ENCODE measurements at places on chromosomes 4 and X.
A peak's percentile ranks its signal among the peaks of the same experiment; 100 is the strongest.

DNA sequence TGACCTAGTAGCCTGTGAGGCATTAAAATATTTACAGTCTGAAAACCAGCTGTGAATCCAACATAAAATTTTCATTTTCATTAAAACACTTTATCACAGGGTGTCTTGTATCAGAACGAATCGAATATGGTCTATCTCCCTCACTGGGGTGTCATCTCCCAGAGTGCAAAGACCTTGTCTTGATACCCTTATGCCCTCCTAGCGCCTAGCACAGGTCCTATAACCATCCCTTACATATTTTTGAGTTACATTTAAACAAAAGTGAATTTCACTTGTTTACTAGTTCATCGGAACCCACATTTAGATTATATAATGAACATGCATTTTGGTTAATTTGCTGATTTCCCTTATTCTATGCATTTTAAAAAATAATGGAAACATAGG lies 14.0 kb downstream of the DIPK2B start:
- no peak for DNase-seq

GRCh38 chr4:124066595-124066994 lies 645.9 kb downstream of the ANKRD50 start:
- no peak for DNase-seq

DNA sequence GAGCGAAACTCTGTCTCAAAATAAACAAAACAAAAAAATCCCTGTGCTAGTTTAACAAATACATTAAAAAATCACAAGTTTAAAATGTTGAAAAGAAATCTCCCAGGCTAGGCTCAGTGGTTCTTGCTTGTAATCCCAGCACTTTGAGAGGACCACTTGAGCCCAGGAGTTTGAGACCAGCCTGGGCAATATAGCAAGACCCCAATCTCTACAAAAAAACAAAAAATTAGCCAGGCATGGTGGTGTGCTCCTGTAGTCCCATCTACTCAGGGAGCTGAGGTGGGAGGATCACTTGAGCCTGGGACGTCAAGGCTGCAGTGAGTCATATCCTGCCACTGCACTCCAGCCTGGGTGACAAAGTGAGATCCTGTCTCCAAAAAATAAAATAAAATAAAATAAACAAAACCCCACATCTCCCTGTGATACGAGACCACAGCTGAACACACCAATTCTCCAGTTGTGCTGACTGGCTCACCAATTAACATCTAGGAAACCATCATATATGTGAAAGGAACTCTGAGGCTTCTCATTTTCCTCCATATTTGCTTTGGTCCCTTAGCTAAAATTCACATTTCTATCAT lies 7.3 kb downstream of the RPS4X start:
- DNase-seq, result peak; percentile 25

DNA sequence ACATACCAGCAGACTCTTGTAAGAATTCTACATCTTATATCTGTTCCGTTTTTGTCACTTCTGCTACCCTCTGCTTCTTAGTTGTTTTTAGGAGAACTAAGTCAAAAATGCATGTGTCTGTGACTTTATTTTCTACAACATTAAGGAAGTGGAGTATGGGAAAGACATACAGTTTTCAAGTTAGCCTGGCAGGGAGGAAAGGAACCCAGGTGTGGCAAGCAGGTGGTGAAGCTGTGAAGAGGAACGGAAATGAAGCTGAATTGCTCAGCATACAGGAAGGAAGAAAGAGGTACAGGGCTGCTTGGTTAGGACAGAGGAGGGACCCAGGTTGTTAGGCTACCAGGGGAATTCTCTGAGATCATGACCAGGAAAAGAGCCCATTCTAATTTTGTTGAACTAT lies 9.4 kb downstream of the GPRIN3 start:
- no peak for DNase-seq

GRCh38 chr4:140971077-140971792 lies 162.0 kb downstream of the RNF150 start:
- no peak for DNase-seq

GRCh38 chr4:20552004-20552403 lies 148.3 kb upstream of the PACRGL start:
- DNase-seq, result no peak

GRCh38 chr4:16636912-16637630 lies 261.4 kb downstream of the LDB2 start:
- DNase-seq, result no peak

DNA sequence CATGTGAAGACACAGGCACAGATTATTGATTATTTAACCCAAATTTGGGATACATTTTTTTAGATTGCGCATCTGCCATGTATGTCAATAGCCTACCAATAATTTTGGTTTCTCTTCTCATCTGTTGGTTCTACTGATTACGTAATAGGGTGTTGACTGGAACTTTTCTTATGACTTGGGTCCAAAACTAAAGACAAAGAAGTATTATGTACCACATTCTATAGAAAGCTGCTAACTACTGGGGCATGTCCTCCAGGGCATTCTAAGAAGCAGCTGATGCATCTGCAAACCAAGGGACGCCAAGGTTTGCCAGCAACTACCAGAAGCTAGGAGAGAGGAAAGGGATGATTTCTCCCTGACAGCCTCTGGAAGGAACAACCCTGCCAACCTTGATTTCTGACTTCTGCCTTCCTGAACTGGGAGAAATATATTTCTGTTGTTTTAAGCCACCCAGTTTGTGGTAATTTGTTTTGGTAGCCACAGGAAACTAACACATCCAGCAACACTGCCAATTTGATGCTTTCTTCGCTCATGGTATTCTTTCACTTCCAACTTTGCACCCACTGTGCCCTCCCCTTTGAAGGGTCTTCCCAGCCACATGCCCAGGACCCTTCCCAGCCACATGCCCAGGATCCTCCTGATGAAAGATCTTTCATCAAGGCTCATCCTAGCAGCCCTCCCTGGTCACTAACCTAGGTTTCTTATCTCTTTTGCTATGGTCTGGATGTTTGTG lies 15.9 kb upstream of the TLR1 start:
- DNase-seq, result no peak

GRCh38 chr4:155060419-155060818 lies 148.0 kb upstream of the NPY2R start:
- no peak for DNase-seq

GRCh38 chrX:11460347-11460746 lies 167.1 kb downstream of the AMELX start:
- no peak for DNase-seq

- DNase-seq, result no peak
Measured at GRCh38 chr4:187059895-187060294, 336.2 kb upstream of the FAT1 start.

DNA sequence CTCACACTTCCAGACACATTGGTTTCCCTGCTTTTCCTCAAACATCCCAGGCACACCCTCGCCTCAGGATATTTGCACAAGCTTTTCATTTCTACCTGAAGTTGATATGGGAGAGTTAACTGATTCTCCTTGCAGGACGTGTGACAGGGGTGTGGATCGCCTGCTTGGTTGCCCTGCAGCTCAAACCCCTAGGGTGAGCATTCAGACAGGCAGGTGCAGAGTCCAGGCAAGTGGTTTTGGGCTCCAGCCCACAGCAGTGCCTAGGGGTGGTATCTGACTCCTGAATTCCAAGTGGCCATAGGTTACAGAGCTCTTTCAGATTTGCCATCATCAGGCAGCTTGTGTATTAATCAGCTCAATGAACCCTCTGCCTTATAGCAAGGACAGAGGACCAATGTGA lies 1104.2 kb upstream of the IGFBP7 start:
- no peak for DNase-seq

- DNase-seq, result peak; percentile 1
Measured at GRCh38 chr4:55183926-55184599, 58.7 kb upstream of the KDR start.

DNA sequence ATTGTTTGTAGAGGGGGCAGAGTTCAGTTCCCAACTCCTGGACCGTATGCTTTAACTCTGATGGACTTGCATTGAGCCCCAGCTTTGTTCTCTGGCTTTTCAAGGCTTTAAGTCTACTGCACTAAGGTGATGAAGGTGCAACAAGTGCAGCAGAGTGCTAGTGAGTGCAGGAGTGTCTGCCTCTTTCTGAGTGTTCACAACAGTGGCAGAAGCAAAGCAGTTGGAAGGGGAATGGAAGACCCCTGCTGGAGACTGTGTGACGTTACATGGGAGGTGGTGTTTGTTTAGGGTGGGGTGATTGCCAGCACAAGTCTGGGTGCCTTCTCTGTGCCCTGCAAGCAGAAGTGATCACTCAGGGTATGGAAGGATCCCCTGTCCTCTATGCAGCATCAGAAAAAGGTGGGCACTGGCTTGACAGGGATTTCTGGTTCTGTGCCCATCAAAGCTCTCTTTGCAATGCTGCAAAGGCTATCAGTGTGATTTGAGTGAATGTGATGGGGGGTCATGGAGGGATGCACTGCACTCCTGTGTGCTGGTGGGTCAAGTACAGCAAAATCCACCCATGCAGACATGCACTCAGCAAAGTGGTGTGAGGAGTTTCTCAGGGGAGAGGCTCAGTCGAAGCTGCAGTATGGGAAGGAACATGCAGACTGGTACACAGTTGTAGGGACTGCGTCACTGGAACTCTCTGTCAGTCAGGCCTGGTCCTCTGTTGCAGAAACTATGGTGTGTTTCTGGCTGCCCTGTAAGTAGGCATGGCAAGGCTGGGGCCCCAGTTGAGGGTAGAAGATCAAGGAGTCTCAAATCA lies 70.9 kb upstream of the UGT2B7 start:
- DNase-seq, result no peak

GRCh38 chrX:4588466-4588865 lies 875.0 kb upstream of the PRKX start:
- DNase-seq, result no peak

DNA sequence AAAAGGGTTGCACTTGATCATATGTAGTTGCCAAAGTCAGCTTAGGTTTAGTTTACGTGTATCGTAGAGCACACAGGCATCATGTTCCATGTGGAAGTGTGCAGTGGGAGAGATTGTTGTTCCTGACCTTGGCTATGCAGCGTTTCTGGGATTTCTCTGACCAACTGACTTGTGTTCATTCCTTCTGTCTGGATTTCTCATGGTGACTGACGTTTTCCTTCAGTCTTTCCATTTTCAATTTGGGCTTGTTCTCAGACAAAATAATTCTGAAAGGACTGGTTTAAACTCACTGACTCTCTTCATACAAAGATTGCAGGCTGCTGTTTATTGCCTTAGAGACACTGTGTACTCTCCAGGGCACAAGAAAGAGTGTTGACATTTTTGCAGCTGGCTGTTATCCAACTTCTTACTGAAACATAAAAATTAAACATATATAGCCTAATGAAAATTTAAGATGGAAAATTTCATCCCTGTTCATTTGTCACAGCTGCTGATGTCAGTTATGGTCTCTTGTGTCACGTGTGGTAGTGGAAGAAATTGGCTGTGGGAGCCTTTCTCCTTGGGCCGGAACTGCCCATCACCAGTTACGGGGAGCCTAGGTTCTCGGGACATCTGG lies 95.4 kb downstream of the TNIP2 start:
- no peak for DNase-seq

GRCh38 chr4:137674066-137674465 lies 141.8 kb upstream of the PCDH18 start:
- no peak for DNase-seq

DNA sequence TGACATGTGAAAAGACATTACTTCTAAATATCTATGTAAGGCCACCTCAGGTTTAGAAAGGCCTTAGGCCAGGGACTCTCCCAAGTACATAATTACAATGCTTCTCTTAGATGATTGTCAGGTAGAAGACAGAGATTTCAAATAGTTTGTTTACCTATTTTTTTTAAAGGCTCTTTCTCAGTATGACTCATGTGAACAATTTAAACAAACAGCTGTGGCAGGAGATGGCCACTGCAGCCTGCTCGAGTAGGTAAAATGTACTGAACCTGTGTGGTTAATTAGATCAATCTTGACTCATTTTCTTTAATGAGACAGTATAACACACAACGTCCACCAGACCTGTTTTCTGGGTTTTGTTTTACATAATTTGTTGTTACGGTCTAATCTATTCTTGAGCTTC lies 50.2 kb downstream of the LEF1 start:
- DNase-seq, result no peak

GRCh38 chrX:69618803-69619202 lies 2.9 kb downstream of the EDA start:
- DNase-seq, result no peak

GRCh38 chr4:147724468-147725201 lies 7.3 kb upstream of the ARHGAP10 start:
- DNase-seq, result no peak

GRCh38 chr4:151808120-151808529 lies 47.3 kb upstream of the GATB start:
- DNase-seq, result no peak

GRCh38 chrX:47623540-47624027 lies 3.9 kb upstream of the SYN1 start:
- DNase-seq, result peak; percentile 27

GRCh38 chr4:6275898-6276806 lies 6.5 kb downstream of the WFS1 start:
- no peak for DNase-seq

- DNase-seq, result no peak
Measured at GRCh38 chr4:65865489-65865888, 195.2 kb upstream of the EPHA5 start.

DNA sequence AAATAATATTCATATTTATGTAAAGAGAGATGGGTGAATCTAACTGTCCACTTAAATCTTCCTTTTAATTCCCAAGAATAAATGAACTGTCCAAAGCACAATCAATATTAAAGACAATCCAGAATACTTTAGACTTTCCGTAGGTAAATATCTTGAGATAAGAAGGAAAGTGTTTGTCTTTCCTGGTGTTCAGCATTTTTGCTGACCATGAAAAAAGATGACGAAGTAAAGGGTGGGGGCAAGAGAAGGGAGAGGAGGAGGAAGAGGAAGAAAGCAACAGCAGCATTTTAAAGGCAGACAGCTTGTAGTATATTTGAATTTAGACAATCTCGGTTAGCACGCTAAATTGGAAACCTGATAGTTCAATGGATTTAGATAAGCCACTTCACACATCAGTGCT lies 498.2 kb downstream of the KCNIP4 start:
- no peak for DNase-seq

DNA sequence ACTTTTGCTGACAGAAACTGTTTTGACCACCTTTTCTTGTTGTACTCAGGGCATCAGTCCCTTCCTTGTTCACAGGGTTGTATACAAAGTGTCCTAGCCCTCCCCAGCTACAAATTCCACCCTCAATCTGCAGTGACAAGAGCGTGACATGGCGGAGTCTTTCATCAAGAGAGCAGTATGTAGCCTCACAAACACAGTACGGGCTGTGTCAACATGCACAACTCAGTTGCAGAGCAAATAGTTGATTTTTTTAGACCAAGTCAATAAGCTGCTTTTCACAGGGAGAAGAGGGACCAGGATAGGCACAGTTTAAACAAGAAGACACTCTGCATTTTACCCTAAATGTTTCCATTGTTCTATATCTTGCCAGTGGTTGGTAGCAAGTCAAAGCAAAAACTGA lies 8.6 kb upstream of the HS6ST2 start:
- no peak for DNase-seq

- peak; percentile 66 for DNase-seq
Measured at GRCh38 chrX:2696698-2697215, 5.7 kb downstream of the CD99 start.

- DNase-seq, result no peak
Measured at GRCh38 chrX:21661316-21661715, 3.2 kb upstream of the KLHL34 start.

Measured in stimulated activated CD4-positive, alpha-beta T cell treated with anti-CD3 and anti-CD28 coated beads, Interleukin-1b, Interleukin-23, amount 100 ng/mL, for 48 hours (primary cell).